ENCODE measurements at places on chromosomes 4 and X.
A peak's percentile ranks its signal among the peaks of the same experiment; 100 is the strongest.

DNA sequence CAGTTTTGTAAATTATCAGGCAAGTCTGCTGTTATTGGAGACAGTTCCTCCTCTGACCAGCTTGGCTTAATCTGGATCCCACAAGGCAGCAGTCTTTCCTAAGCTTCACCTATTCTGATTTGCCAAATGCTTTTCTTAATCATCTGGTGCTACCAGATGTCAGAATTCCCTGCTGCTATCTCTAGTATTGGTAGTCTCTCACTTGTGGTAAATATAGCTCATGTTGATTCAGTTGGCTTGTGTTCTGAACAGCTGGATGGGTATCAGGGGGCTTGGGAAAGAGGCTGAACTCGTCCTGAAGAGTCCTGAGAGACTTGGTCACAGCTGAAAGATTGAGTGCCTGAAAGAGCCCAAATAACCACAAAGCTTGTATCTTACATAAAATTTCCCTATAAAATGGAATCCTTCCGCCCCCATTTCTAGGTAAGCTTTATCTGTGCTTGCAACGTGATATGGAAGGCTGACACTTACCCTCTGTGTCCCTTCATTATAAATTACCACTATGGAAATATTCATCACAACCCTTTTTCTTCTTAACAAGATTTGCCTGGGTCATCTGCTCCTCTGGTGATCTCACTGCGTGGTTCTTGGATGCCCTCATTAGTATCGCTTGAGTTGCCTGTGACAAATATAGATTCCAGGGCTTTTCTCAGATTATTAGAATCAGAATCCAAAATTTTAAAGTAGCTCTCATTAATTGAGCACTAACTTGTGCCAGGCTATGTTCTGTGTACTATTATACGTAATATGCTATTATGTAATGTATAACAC is 104.1 kb upstream of the GPRIN3 start:
- no peak for DNase-seq

GRCh38 chr4:38623260-38623659 is 40.7 kb upstream of the KLF3 start:
- no peak for DNase-seq

- DNase-seq: no peak
These were observed 6.6 kb upstream of the AGA start for GRCh38 chr4:177448850-177449249.

DNA sequence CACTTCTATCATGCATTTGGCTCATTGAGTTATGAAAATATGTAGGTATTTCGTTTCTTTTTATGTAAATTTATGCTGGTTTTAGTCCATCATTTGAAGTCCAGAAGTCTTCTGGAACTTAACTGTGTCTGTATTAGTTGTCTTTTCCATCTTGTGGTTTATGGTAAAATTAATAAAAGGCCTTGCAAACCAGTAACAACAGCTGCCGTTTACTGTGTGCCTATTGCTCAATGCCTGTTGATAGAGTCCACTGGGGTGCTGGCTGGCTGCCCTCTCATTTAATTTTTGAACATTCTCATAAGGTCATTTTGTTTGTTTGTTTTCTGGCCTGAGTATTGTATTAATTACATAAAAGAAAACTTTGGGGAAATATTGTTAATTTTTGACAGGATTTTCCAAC is 98.0 kb downstream of the NAA11 start:
- DNase-seq: no peak

DNA sequence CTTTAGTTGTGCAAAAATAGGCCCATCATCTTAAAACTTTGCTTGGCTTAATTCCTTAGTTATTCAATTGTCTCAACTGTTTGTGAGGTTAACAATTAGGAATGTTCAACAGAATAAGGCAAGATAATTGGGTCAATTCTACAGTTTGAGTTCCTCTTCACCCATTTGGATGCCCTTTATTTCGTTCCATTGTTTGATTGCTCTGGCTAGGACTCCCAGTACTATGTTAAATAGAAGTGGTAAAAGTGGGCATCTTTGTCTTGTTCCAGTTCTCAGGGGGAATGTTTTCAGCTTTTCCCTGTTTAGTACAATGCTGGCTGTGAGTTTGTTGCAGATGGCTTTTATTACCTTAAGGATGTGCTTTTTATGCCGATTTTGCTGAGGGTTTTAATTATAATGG is 761.5 kb upstream of the GRIA3 start:
- no peak for DNase-seq

- DNase-seq: no peak
These were observed 202.9 kb downstream of the NSUN7 start for GRCh38 chr4:40952672-40953071.

- no peak for DNase-seq
These were observed 4.2 kb downstream of the MYOZ2 start for GRCh38 chr4:119139822-119140252.

GRCh38 chr4:20543131-20543530 is 157.1 kb upstream of the PACRGL start:
- no peak for DNase-seq

DNA sequence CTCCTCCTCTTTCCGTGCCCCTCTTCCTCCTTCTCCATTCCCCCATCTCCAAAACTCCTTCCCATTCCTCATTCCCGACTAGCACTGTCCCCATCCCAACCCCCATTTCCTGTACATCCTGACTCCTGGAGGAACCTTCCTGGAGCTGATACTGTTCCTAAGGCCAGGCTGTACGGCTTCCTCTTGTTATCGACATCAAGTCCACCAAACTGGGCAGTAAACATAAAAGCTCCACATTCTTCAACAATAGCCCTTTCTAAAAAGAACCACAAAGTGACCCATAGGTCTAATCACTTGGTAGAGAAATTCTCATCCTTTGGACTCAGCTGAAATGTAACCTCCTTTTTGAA is 22.9 kb downstream of the AWAT2 start:
- no peak for DNase-seq

GRCh38 chr4:6887591-6888371 is 21.8 kb upstream of the TBC1D14 start:
- DNase-seq: no peak

- no peak for DNase-seq
These were observed 167.4 kb upstream of the FAM47A start for GRCh38 chrX:34299451-34299967.

GRCh38 chr4:67087897-67088296 is 457.4 kb downstream of the CENPC start:
- peak; percentile 59 for DNase-seq

DNA sequence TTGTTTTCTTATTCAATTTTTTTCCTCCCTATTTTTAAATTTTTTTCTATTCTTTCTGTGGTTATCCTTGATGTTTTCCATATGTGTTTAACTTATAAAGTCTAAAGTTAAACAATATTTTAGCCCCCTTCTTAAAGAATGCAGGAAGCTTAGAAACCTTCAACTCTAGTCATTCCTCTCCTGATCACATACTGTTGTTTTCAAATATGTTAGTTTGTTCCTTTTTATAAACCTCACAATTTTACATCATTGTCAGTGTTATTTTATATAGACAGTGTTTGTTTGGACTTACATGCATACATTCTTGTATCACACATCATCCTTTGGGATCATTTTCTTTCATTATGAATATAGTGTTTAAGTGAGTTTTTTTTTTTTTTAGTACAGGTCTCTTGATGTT is 31.6 kb downstream of the KANTR start:
- DNase-seq: no peak

DNA sequence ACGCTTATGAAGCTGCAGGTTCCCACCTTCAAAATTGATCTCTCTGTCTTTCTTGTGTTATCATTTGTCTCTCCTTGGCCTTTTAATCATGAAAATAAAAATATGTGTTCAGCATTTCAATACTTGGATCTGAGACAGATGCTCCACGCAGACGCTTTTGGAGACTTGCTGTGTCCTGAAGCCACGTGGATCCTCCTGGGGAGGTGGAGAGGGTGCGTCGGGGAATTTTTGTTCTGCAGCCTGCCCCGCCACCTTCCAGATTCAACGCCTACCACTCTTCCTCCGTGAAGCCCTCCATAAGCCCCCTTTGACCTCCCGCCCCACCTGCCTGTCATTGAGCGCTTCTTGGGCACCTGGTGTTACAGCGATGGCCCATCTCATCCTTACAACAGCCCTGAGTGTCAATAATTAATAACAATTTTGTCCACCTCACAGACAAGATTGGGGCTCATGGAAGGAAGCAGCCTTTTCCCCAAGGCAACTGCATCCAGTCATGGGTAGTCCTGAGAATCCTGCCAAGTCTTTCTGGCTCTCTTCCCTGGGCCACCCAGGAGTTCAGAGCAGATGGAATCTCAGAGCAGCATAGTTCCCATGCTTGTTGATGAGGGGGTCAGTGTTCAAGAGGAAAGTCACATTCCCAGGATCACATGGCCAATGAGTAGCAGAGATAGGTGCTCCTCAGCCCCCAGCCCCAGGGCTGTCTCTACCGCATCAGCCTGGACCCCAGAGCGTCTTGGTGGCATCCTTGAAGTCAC is 172.6 kb upstream of the PSAPL1 start:
- DNase-seq: no peak

DNA sequence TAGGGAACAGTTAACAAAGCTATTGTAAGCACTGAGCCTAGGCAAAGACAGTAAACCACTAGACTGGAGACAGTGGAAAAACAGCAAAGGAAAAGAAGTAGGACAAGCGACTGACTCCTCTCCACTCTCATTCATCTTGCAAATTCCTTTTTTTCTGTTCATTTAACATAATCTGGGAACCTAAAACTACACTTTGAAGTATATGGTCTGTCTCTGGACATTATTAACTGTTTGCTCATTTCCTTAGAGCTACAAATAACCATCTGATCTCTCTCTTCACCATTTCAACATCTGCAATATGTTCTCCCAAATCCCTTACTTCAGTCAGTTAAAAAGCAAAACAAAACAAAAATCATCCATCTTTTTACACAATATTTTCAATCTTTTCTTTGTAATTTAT is 642 bp downstream of the HMGN5 start:
- no peak for DNase-seq

DNA sequence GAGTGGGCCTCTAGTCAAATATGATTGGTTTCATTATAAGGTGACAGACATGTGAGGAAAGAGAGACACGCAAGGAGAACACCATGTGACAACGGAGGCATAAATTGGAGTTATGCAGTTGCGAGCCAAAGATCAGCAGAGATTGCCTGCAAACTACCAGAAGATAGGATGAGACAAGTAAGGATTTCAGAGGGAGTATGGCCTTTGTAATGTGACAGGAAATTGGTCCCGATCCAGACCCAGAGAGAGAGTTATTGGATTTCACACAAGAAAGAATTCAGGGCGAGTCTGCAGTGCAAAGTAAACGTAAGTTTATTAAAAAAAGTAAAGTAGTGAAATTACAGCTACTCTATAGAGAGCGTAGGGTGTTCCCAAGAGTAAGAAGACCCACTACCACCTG is 35.7 kb upstream of the NDST4 start:
- DNase-seq: no peak

DNA sequence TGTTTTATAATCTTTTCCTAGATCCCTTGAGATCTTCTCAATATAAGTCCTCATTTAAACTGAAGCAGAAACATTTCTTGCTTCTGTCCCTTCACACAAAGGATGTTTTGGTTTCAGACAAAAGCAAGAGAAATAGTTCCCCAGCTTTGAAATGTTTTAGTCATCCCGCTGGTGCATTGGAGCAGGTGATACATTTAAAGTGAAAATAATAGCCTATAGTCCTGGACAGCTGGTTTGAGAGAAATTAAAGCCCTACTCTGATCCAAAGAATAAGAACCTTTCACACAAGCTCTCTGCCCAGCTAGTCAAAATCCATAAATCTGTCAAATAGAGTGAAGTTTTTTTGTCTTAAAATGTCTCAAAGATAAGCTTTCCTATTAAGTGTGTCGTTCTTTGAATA is 79.4 kb downstream of the LUZP4 start:
- DNase-seq: no peak

DNA sequence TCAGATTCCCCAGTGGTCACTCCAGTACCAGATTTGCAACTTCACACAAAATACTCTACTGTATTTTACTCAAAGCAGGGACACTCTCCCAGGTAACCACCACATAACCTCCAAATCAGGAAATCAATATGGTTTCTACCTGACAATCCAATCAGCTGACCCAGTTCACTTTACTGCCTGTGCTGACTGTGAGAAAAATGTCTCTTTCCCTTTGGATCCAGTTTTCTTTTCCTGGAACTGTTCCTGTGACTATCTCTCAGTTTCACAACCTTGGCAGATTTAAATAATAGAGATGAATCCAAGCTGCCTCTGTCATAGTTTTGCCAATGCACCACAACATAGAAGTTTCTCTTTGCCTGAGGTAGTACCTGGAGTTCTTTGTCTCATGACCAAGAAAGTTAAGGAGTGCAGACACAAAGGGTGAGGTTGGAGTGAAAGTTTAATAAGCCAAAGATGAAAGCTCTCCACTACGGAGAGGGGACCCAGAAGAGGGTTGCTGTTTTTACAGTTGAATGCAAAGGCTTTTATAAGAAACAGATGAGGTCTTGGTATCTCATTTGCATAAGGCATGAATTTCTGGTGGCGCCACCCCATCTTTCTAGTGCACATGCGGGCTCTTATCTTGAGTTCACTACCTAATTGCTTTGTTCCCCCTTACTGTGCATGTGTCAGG is 29.7 kb upstream of the IL9R start:
- DNase-seq: no peak

GRCh38 chr4:153374442-153374841 is 30.0 kb downstream of the MND1 start:
- no peak for DNase-seq

DNA sequence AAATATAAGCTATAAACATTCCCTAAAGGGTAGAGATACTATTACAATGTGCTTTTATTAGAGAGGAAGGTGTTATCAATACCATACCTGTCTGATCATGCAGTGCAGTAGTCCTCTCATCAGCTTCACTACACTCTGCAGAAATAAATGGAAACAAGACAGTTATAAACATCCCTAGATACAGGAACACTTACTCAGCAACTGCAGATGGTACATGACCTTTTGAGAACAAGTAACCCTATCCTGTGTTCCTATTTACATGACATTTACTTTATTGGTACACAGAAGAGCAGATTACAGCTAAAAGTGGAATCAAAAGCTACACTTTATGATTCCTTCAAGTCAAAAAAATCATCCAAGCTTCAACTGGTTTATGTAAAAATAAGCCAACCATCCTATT is 9.0 kb downstream of the PHKA1 start:
- DNase-seq: no peak

GRCh38 chr4:105135785-105136184 is 10.9 kb upstream of the TET2 start:
- no peak for DNase-seq

- DNase-seq: peak; percentile 66
These were observed at the start of gene KLHL13 for GRCh38 chrX:118116713-118117550. Gene KLHL13, minus strand, starts transcription at chrX:118116810. Its CDS starts 88,337 bp downstream, at chrX:118028473.

- DNase-seq: no peak
These were observed 383.3 kb downstream of the BCOR start for GRCh38 chrX:39714471-39714870.

- DNase-seq: no peak
These were observed 125.5 kb upstream of the MAP3K15 start for GRCh38 chrX:19640693-19641374.
